Inflammatory macrophage treated with lipopolysaccharide for 4 hours (primary cell): ENCODE measurements at places on chromosomes 1 and 21.

DNA sequence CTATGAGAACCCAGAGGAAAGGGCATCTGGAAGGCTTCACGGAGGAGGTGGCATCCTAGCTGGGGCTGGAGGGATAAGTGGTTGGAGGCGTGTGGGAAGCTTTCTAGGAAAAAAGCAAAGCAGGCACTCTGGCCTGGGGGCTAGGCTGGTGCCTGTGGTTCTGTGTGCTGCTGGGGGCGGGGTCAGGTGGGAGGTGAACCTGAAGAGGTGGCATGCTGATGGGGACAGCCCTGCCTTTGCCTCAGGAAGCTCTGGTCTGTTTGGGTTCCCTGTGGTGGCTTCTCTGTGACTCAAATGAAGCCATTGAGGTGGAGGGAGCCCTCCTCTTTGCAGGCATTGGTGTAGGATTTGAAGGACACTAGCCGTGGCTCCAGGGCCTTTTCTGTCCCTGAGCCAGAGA is 221.6 kb upstream of the POU3F1 start:
- DNase-seq = no peak

DNA sequence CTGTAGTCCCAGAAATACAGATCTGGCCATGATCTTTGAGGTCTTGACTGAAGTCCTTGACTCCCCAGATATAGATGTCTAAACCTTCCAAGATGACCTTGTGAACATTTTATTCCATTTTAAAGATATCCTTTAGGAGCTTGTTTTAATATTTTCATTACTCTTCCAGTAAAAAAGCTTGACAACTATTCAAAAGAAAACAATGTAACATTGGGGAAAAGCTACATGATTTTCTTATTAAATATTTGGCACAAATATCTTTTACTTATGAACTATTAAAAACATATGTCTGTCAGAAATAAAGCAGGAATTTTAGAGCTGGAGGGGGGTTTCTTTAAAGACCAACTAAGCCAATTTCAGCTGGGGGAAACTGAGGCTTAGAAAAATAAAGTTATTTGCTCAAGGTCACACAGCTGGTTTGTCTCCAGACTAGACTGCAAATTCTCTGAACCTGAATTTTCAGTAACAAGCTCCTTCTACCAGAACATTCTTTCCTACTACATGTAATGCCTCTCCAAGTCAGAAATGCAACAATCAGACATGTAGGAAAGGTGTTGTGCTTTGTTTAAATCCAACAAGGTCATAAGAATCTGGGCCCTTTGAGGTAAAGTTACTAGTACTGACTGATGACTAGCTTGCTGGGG is 67.0 kb upstream of the PTCH2 start:
- no peak for DNase-seq

- DNase-seq = no peak
These were observed 108.2 kb downstream of the NAV1 start for GRCh38 chr1:201647094-201647493.

- DNase-seq = no peak
These were observed 8.8 kb upstream of the FABP3 start for GRCh38 chr1:31381394-31382294.

DNA sequence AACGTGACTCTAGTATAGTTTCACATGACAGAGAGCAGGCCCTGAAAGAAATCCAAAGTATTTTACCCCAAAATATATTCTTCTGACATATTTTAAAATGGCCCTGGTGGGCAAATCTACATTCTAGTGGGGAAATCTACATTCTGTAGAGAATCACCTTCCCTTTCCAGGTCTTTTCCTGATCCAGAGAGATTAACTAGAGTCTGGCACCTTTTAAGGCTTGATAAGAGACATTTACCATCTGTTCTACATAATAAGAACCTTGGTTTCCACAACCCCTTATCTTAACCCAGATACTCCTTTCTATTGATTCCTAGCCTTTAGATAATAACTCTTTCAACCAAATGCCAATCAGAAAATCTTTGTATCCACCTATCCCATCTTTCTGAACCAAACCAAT is 17.0 kb upstream of the L1TD1 start:
- no peak for DNase-seq

- DNase-seq = no peak
These were observed 55.7 kb upstream of the ACADM start for GRCh38 chr1:75668813-75669212.

DNA sequence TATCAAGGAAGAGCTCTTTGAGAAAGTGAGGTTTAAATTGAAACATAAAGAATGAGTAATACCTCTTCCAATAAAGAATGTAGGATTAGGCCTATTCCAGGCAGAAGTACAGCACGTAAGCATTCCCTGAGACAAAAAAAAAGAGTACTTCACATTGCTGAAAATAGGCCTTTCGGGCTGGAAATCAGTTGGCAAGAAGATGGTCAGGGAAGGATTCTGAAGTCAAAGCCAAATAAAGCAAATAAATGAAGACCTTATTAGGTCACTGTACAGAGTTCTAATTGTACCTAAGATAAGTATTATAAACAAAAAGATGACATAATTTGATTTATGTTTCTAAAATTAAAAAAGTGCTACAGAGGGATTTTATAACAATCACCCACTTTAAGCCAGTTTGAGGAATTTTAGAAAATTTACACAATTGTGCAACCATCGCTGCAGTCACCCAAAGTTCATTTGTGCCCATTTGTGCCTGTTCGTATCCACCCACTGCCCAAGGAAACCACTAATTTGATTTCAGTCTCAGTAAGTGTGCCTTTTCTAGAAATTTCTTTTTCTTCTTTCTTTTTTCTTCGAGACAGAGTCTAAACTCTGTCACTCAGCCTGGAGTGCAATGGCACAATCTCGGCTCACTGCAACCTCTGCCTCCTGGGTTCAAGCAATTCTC is 58.6 kb downstream of the FMO4 start:
- peak; percentile 62 for DNase-seq

- no peak for DNase-seq
These were observed 22.7 kb upstream of the POGZ start for GRCh38 chr1:151482017-151482416.

DNA sequence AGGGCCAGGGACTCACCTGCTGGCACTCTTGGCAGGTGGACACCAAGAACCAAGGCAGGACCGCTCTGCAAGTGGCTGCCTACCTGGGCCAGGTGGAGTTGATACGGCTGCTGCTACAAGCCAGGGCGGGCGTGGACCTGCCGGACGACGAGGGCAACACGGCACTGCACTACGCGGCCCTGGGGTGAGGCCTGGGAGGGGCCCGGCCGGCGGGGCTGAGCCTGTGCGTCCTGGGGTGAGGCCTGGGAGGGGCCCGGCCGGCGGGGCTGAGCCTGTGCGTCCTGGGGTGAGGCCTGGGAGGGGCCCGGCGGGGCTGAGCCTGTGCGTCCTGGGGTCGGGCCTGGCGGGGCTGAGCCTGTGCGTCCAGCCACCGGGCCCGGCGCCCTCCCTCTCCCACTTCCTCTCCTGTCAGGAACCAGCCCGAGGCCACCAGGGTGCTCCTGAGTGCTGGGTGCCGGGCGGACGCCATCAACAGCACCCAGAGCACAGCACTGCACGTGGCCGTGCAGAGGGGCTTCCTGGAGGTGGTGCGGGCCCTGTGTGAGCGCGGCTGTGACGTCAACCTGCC is 4.6 kb upstream of the MMP23B start:
- DNase-seq = no peak

GRCh38 chr1:208950206-208950605 is 633.3 kb upstream of the CAMK1G start:
- no peak for DNase-seq

DNA sequence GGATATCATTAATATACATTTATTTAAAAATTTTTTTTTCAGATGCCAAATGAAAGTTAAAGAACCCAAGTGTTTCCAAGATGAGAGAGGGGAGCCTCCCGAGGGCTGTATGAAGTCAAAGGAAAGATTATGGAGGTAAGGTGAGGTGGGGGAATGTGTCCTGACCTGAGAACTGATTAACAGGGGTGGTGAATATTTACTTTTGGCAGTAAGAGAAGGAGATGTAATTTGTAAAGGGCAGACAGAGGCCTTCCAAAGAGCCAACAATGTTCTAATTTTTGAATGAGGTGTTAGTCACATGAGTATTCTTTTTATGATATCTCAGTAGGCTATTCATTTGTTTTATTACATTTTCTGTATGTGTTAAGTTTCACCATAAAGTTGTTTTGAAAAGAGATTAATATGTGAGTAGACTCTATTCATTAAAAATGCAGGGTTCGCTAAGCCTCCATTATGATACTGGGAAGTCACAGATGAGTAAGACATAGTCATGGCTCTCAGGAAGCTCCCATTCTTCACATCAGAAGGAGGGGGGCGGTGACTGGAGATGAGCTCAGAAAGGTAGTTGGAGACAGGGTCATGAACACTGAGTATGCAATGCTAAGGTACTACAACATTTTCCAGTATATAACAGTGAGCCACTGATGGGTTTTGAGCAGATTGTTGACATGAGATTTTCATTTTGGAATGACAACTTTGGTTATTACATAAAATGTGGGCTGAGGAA is 62.4 kb upstream of the TNFSF18 start:
- peak; percentile 38 for DNase-seq

GRCh38 chr1:59738591-59739015 is 76.1 kb upstream of the HOOK1 start:
- no peak for DNase-seq

- peak; percentile 72 for DNase-seq
These were observed 39.8 kb upstream of the CLIC4 start for GRCh38 chr1:24705260-24706073.

GRCh38 chr1:110475362-110476027 is 24.5 kb downstream of the PROK1 start:
- peak; percentile 13 for DNase-seq

DNA sequence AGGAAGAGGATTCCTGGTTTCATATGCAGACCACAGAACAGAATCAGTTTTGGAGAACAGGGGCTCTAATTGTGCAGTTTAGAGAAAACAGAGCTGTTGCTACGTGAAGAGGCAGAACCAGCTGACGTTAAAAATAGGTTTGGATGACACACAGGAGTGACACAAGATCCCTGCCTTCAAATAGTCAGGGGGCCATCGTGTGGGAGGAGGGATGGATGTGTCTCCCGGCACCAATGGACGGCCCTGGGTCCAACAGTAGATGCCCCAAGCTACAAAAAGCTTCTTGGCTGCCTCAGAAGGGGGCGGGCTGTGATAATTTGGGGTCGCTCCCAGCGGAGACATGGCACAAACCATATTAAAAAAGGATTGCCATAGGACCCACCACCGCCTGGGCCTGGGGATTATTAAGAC is 87.8 kb downstream of the MRPL37 start:
- peak; percentile 52 for DNase-seq

DNA sequence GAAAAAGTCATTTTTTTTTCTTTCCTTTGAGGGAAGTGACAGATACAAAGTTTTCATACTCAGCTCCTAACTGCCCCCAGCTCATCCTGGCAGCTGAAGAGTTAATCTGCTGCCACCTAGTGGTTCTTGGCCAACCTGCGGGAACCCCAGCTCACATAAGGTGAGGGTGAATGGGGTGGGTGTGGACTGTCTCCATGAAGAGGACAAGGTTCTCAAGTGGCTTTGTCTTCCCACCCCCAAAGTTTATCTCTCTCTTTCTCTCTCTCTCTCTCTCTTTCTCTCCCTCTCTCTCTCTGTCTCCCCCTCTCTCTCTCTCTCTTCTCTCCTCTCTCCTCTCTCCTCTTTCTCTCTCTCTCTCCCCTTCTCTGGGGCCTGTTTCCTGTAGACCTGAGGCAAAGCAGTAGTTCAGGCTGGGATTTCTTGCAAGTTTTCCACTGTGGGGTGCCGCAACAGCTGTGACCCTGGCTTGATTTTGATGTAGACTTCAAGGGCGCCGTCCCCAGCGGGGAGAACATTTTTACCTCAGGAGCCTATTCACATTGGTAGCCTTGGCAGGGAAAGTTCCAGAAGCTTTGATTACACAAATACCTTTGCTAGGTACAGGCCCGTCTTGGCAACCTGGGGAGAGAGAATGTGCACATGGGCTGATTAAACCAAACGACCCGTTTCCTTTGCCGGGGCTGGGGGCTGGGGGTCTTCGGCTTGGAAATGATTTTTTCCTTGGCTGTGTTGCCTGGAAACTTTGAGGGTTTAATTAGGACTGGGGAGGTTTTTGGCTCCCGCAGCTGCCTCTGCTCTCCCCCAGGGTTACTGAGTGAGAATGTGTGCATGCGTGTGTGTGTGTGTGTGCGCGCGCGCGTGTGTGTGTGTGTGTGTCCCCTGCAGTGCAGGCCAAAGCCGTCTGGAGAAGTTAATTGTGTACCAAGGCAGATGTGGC is 135.9 kb downstream of the TM2D1 start:
- peak; percentile 58 for DNase-seq

DNA sequence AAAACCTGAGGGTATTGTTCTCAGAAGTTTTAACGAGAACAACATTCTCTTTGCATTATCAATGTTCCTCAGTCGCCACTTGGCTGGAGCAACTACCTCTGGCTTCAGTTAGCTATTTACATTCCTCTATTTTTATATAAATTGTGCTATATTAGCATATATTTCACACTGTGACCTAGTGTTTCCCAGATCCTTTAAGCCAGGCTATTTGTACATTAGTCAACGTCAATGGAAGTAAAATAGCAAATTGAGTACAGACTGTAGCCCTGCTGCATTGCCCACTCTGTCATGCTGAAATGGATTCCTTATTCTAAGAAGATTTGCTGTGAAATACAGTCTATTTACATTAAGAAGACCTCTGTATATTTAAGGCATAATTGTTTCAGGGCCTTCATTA is 213.8 kb downstream of the ROR1 start:
- DNase-seq = no peak

DNA sequence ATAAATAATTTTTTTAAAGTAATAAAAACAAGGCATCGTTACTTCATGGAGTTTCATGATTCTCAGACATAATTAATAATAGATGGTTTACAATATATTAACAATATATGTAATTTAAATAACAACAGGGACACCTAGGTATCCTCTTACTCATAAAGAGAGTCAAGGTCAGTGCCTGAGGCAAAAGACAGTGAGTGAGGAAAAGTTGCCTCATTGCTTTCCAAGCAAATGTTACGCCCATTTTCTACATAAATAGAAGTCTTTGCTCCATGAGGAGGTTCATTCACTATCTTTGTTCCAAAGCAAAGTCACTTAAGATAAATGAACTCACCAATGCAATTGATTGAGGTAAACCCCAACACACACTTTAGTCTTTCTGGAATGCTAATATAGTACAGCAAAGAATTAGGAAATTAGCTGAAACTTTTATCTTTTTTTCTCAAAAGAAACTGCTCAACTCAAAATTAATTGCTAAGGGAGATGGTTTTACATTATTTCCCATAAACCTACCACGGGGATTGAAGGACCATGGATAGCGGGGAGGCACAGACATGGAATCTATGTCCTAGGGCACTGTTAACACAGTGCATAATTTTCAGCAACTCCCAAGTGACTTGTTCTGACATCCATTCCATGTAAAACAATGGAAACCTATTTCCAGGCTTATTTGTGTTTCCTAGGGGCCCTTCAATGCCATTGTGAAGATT is 19.6 kb downstream of the BCL9 start:
- DNase-seq = no peak

- peak; percentile 79 for DNase-seq
These were observed 12.6 kb upstream of the SERINC2 start for GRCh38 chr1:31400393-31400792.
